Ammon's horn (tissue), 1 donor: ENCODE measurements at places on chromosomes 5 and 9.

DNA sequence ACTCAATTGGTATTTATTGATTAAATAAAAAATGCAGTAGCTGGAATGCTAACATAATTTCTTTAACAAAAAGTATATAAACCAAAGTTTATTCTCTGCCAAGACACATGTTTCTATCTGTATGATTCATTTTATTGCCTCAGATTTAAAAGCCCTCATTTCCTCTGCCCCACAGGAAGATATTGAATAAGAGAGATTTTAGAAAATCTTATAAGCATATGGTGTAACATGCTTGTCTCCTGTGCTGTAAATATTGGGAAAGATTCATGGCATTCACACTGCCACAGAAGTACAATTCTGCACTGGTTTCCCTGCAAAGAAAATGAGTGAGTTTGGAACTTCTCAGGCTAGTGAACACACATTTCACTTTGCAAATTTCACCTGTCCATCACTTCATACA is 134.9 kb upstream of the FBXL7 start:
- no peak for DNase-seq

DNA sequence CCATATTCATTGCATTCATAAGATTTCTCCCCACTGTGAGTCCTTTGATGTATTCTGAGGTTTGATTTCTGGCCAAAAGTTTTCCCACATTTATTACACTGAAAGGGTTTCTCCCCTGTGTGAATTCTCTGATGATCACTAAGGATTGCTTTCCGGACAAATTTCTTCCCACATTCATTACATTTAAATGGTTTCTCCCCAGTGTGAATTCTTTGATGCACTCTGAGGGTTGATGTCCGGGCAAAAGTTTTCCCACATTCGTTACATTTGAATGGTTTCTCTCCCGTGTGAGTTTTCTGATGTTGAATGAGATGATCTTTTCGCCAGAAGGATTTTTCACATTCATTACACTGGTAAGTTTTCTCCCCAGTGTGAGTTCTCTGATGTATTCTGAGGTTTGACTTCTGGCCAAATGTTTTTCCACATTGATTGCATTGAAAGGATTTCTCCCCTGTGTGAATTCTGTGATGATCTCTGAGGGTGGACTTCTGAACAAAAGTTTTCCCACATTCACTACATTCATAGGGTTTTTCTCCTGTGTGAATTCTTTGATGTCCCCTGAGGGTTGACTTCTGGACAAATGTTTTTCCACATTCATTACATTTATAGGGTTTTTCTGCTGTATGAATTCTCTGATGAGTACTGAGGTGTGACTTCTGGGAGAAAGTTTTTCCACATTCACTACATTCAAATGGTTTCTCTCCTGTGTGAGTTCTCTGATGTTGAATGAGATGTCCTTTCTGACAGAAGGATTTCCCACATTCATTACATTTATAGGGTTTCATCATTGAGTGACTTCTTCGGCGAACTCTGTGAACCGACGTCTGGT is 18.8 kb downstream of the ZNF510 start:
- DNase-seq = no peak

- DNase-seq = no peak
These were observed 972.4 kb upstream of the ACO1 start for GRCh38 chr9:31412081-31412480.

DNA sequence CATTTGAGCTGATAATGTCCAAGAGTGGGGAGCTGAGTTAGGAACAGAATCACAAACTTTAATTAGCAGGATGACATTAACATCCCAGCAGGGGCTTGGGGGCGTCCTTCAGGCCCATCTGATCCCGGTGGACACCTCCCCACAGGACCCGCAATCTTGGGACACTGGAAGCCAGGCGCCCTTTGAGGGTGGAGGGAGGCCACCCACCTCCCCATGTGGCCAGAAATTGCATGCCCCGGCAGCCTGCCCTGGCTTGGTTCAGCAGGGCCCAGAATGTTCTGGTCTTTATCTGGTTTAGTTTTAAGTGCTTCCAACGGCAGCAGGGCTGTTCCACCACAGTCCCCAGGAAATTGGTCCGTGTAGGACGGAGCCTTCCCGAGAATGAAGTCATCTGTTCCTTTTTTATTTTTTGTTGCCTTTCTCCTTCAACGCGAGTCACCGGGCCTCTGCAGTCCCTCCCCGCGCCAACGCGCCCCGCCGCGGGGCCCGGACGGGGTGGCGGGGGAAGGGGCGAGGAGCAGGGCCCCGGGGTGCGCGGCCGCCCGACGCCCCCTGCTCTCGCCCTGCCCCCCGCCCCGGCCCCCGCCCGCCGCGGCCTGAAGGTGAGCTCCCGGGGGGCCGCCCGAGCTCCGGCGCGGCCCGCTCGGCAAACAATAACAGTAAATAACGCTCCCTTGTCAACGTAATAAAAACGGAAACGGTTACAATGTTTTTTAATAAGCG is 207.9 kb downstream of the C9orf50 start:
- DNase-seq = peak; percentile 77

DNA sequence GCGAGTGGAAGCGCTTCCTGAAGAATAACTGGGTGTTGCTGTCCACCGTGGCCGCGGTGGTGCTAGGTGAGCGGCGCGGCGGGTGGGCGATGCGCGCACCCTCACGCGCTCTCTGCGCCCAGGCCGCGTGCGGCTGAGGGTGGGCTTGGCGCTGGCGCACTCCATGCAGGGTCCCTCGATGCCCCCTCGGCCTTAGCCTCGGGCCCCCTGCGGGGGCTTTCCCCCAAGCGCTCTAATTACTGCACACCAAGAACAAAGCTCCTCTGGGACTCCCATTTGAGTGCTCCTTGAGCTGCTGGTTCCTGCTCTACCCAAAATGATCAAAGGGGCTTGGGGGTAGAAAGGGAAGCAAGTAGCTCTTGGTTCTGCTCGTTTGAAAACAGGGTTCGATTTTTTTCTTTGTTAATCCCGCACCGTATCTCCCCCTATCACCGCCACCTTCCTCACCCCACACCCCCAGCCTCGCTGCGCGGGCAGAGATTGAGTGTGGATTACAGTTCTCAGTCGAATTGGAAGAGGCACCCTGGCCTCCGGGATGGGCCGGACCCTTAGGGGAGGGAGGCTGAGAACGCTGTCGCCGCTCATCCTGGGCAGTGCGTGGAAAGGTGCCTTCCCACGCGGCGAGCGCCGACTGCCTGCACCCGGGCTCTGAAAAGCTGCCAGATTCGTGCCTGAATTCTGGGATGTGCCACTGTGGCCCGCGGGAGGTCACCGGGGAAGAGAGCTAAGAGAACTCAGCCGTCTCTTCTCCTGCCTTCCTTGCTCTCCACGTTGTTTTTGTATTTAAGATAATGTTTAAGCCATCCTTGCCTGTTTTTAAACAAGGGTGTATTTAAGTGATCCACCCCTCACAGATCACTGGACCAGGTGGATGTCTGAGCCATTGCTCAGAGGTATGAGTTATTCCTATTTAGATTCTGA is 697 bp downstream of the SLC1A1 start:
- DNase-seq = no peak

DNA sequence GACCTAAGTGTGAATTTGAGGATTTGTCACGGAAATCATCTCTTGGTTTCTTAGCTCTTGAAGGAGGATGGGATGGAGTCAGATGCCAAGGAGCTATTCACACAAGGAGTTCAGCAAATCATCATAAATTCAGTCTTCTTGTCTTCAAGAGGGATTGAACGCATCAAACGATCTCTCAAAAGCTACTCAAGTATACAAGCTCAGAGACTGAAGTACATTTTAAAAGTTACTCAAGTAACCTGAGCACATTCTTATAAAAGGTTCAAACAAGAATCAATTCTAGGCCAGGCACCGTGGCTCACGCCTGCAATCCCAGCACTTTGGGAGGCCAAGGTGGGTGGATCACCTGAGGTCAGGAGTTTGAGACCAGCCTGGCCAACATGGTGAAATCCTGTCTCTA is 21.1 kb upstream of the GOLPH3 start:
- DNase-seq = no peak

- no peak for DNase-seq
These were observed 567.7 kb upstream of the TLE4 start for GRCh38 chr9:79004032-79004431.

- DNase-seq = peak; percentile 77
These were observed 14.3 kb downstream of the DAP start for GRCh38 chr5:10746711-10747110.

GRCh38 chr5:74257645-74258313 is 382.7 kb downstream of the ENC1 start:
- DNase-seq = no peak

GRCh38 chr5:95237324-95237723 is 47.6 kb downstream of the MCTP1 start:
- DNase-seq = no peak

- no peak for DNase-seq
These were observed 80.3 kb downstream of the OSMR start for GRCh38 chr5:38926121-38926520.

GRCh38 chr5:43560128-43560527 is 3.3 kb upstream of the PAIP1 start:
- no peak for DNase-seq

GRCh38 chr5:20157089-20157488 is 169.1 kb upstream of the CDH18 start:
- no peak for DNase-seq

GRCh38 chr9:16278326-16278999 is 592.0 kb downstream of the BNC2 start:
- no peak for DNase-seq

DNA sequence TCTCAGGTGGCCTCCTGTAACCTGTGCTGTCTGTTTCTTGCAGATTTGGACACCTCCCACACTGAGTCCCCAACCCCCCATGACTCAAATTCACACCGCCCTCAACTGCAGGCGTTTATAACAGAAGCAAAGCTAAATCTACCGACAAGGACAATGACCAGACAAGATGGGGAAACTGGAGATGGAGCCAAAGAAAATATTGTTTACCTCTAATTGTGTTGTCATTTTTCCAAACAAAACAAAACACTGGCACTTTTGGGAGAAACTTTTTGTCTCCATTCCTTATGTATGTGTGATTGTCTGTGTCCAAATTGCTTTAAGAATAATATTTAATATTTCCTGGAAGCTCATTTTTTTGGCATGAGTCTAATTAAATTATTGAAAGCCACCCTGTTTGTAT is 314.8 kb downstream of the ARHGEF28 start:
- DNase-seq = no peak

DNA sequence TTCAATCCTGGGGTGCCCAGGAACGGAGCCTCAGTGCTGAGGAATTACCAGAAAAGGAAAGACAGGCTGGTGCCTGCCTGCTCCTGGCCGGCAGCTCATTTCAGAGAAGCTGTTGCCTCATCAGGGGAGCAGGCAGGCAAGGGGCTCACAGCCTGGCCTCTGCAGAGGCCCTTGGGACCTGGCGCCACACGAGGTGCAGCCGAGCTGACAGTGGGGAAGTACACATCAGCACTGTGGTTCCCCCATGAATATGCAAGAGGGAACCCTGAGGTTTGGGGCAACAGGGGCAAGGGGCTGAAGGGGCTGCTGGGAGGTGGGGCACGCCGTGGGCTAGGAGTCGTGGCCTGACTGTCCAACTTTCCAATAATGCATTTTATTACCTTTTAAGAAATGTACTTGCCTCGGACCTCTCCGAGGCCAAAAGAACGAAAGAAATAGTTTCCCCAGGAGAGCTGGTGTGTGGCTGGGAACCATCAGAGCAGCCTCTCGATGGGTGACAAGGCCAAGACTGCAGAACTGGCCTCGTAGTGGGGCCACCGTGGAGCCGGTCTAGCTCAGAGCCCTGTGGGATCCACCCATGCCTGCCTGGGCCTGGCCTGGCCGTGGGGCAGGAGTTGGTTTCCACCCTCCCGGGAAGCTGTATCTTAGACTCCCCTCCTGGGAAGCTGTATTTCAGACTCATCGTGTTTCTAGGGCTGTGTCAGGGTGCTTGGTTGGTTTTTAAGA is 198.6 kb downstream of the PAX5 start:
- no peak for DNase-seq

- no peak for DNase-seq
These were observed 39.5 kb downstream of the ERGIC1 start for GRCh38 chr5:172873513-172873912.

DNA sequence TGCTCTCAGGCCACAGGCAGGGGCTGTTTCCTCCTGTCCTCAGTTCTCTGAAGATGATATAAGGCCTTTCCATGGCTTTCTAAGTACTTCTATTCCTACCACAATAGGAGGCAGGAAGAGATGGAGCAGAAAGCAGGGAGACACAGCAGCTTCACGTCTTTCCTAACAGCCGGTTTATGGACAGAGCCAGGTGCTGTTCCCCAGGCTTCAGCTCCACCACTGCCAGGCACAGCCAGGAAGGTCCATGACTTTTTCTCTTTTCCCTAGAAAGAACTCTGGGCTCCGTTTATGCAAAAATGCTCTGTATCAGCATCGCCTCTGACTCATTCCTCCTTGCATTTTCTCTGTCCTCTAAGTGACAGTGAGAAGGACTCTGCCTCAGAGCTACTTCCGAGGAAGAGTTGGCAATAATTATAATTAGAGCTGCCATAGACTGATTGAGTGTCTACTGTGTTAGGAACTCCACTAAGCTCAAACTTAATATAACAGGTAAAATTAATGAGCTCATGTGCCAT is 478.5 kb downstream of the RASEF start:
- DNase-seq = no peak
